ENCODE measurements at places on chromosomes 12 and 14.

DNA sequence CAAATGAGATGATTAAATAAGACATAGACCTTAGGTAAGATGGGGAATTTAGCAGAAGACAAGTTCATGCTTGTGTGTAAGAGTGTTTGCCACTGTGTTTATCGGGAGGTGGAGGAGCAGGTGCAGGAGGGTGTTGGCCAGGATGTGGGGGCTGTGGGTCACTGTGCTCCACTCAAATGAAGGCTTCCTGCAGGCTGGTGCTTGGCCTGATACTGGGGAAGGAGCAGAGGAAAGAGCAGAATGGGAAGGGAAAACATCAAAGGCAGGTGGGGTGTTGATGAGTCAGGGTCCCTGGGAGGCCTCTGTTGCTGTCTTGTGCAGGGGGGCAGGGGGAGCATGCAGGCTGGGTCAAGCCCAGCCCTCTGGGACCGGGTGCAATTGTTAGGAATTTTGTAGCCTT, 126.5 kb downstream of the TSPAN9 start:
- no peak for DNase-seq

DNA sequence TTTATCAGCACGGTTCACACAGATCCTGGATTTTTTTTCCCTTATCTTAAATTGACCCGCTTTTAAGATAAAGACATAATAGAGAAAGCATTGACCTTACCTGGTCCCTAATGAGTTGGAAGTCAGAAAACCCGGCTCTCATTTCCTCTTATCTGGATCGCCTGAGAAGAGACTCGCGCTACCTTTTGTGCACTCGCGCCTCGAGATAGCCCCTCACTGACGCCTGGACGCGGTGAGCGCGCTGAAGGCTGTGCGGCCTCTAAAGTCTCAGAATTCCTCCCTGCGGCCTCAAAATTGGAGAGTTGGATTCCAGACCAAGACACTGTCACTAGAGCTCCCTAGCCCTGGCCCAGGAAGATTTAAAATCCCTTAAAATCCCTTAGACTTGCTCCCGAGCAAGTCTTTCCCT, 7.0 kb downstream of the NKX2-1 start:
- DNase-seq, result no peak

GRCh38 chr12:45191239-45191638, 24.7 kb upstream of the ANO6 start:
- no peak for DNase-seq

- no peak for DNase-seq
Observed at GRCh38 chr12:68163560-68164081, 4.1 kb upstream of the IFNG start.

- no peak for DNase-seq
Observed at GRCh38 chr14:35231207-35231760, 60.9 kb upstream of the PSMA6 start.

DNA sequence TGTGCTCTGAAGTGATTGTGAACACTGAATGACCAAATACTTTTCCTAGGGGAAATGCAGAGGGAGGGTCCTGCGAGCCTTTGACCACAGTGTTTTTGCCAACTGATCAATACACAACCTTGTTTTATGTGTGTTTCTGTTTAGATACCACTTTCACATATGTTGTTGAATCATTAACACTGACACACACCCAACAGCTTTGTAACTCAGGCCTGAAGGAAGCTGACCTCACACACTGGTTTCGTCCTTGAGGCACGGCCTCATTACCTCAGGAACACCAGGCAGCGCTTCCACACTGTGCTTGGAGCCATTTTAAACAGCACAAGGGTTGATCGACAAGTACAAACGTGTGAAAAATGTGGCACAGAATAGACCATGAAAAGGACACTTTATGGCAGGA, 60.0 kb downstream of the PPFIBP1 start:
- DNase-seq, result no peak

GRCh38 chr12:102408487-102409297, 71.7 kb downstream of the IGF1 start:
- DNase-seq, result no peak

DNA sequence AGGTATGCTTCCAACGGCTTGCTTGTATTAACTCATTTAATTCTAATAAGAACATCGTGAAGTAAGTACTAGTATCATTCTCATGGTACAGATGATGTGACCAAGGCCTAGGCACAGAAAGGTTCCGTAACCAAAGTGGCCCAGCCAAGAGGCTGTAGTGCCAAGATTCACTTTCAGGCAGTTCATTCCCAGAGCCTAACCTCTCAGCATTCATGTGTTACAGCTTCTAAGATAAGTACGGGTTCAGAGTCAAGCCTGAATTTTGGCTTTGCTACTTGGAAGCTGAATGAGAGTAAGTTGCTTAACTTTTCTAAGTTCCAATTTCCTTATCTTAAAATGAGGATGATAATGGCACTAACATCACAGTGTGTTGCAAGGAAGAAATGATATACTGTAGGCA, 379.9 kb downstream of the AEBP2 start:
- DNase-seq, result no peak

- DNase-seq, result no peak
Observed at GRCh38 chr12:68178184-68178583, 18.6 kb upstream of the IFNG start.

DNA sequence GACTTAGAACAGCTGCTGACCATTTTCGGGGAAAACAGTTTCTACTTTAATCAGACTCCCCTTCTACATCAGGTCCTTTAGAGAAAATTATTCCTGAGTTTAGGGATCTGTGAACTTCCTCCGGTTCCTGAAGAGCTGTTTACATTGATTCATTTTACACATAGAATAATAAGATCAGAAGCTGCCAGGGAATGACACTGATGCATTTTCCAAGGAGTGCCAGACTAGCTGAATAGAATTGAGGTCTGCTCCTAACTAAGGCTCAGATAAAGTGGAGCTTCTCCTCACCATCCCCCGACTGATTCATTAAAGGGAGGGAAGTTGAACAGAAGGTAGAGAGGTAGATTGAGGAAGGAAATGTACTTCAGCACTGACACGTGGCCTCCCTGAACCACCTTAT, 41.9 kb upstream of the PSMA6 start:
- DNase-seq, result no peak

GRCh38 chr14:67440513-67440912, 28.5 kb upstream of the PLEK2 start:
- no peak for DNase-seq

Data from germinal center (tissue), 1 donor.